ENCODE measurements at places on chromosomes 2 and 18.

DNA sequence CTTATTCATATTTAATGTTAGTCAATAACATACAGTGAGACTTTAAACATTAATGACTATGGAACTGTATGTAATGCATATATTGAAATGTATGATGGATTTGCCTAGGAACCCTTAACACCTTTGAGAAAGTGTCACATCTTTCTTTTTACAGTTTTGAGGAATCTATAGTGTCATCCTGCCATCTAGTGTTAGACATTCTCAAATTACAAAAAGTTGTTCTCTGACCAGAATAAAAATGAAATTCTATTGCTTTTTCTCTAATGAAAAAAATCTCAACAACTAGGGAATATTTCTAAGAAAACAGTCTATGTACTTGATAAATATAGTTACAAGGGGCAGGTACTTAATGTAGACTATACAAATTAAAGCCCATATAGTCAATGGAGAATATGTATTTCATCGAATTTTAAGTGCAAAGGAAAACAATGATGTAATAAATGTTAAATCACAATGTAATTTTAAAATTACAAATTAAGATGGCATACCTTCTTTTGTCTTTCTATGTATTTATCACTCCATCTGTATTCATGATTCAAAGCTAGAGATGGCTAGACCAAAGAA, 5.1 kb upstream of the CALCRL start:
- peak; percentile 23 for DNase-seq

- DNase-seq = no peak
Measured at GRCh38 chr2:15793978-15794377, 146.4 kb upstream of the MYCN start.

DNA sequence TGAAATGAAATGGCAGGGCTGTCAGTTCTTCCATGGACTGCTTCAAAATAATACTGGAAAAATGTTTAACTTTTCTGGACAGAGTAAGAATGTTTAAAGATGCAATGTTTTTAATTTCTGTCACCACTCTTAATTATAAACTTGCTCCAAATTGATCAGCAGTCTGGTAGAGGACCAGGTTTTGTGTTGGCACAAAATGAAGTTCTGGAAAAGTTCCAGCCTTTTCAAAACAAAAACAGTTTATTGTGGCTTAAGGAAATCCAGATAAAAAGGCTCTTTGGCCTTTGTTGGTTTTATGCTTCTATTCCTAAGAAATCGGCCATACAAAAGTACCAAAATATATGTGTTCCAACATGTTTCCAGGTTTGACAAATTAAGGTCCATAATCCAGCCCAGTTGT, 48.8 kb downstream of the PTRHD1 start:
- DNase-seq = no peak

DNA sequence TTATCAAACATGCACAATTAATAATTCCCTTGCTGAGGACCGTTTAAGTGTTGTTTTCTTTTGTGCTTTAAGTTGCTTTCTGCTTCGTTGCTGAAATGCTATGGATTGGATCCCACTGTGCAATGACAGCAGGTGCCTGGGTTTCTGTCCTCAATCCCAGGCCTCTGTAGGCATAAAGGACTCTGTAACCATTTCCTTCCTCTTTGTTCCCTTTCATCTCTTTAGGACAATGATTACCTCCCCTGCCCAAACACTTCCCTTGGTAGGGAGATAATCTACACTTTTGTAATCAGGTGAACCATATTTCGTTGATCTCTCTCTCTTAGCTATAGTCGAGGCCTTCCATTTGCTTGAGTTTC, 58.6 kb upstream of the LYPD6B start:
- no peak for DNase-seq

GRCh38 chr2:112627060-112628040, 18.4 kb upstream of the SLC20A1 start:
- peak; percentile 94 for DNase-seq

DNA sequence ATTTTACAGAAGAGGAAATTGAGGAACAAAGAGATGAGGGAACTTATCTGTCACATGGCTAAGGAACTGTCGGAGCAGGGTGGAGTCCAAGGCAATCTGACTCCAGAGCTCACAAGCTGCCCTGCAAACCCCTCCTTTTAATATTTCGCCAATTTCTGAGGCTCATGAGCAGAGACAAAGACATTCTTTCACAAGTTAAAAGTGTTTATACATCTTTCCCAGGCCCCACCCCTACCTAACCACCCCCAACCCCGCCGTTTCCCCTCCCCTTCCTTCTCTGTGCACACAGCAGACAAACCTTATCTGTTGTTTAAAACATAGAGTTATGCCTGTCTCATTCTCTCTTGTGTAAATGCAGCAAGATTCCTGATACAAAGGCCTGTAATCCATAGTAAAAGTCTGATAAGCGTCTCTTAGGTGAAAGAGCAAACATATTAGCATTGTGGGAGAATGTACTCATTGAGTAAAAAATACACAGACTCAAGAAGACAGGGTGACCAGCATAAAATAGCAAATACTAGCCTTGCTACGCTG, 44.3 kb downstream of the EPHA4 start:
- DNase-seq = no peak

DNA sequence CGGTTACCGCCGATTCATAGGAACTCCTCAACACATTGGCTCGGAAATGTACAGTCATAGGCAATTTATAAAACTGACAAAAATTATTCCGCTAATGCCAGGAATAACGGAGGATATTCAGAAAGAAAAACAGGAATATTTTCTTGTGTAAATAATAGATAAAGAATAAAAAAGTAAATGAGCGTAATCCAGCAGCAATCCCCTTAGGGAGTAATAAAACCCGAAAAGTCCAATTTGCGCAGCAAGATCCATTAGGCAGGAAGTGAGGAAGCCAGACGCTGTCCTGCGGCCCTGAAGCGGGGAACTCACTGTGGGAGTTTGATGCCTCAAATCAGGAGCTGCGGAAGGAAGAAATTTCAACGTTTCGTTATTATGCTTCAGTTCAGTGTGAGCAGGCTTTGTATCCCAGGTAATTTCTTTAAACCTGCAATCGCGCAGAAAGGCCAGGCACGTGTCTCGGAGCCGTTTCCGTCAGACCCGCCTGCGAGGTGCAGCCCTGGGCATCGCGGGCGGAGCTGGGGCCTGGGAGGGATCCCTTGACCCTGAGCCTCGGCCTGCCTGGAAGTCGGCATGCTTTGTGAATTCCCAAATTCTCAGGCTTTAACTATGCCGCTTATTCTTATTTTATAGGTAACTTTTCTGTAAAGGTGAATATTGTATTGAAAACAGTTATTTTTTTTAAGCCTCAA, 180.9 kb upstream of the ALKAL2 start:
- no peak for DNase-seq

DNA sequence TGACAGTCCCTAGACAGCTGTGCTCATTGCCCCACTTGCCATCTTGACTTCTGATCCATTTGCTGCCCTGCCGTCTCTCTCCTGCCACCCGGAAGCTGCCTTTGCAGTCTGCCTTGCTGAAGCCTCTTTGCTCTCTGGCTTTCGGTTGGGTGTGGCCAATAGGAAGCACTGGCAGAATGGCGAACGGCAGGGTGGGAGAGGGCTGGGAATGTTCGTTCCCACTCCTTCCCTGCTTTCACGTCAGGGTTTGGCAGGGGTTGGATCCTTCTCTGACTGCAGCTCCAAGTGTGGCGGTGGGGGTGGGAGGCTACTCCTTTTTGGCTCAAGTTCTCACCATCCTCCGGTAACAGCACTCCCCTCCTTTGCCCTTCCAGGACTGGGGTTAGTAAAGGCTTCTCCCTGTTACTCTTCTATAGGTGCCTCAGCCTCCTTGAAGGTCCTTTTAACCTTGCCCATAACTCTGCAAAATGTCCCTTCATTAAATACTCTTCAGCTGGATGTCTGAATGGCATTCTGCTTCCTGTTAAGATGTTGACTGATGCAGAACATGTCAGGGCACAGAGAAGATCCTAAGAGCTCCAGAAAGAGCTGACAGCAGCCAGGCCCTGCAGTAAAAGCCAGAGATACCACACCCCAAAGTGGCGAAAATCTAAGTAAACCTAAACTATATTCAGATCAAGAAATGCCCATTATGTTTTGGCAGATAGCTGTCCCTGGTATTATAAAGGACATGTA, 299.7 kb downstream of the CDCA7 start:
- DNase-seq = no peak

DNA sequence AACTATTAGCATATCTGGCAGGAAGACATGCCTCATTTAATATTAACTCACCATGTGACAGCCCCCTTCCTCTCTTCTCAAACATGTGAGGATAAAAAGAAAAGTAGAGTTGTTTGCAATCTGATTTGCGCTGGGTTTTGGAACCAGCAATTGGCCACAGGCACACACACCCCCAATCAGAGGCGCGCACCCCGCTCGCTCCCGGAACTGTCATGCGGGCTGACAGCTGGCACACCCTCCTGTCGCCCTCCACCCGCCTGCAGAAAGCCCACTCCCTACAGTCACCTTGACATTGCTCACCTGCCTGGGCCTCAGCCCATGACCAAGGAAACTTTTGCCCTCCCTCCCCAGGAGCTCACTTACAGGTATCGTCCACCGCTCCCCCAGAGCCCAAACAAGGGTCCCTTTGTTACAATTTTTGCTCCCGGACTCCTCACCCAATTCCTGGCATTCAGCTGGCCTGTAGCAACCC, 1.1 kb downstream of the COBLL1 start:
- no peak for DNase-seq

GRCh38 chr2:67322353-67323001, 74.7 kb upstream of the ETAA1 start:
- peak; percentile 71 for DNase-seq

DNA sequence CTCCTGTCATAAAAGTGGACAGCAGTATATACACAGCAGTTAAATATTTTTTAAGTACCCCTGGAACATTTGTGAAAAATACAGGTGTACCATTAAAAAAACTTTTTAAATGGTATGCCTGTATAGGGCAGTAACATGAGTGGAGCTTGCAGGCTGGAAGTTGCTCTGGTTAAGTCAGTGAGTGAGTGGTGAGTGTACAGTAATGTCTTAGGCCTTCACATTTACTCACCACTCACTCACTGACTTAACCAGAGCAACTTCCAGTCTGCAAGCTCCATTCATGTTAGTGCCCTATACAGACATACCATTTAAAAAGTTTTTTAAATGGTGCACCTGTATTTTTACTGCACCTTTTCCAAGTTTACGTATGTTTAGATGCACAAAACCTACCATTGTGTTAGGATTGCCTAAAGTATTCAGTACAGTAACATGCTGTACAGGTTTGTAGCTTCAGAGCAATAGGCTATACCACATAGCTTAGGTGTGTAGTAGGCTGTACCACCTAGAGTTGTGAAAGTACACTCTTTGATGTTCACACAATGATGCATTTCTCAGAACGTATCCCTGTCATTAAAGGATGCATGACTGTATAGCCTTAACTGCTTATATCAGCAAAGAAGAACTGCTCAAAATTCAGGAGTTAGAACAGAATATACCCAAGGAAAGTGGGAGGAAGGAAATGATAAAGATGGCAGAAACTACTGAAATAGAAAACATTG, 112.6 kb downstream of the EHBP1 start:
- peak; percentile 34 for DNase-seq

DNA sequence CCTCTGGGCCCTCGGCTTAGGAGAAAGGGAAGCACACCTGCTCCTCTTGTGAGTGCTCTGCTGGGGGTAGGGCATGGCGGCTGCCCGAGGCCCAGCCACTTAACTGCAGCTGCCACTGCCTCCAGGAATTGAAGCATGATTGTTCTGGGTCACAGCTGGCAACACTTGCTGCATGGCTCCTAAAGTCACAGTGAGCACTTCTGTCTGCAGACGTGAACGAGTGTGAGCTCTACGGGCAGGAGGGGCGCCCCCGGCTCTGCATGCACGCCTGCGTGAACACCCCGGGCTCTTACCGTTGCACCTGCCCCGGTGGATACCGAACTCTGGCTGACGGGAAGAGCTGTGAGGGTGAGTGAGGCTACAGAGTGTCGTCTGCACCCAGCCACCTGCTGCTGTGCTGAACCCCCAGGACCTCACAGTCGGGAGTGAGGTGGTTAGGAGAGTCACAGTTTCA, 44.4 kb downstream of the FBLN7 start:
- no peak for DNase-seq

- DNase-seq = no peak
Measured at GRCh38 chr18:68489013-68489792, 225.7 kb downstream of the TMX3 start.

- DNase-seq = no peak
Measured at GRCh38 chr2:121567452-121567851, 36.8 kb downstream of the RNU4ATAC start.

DNA sequence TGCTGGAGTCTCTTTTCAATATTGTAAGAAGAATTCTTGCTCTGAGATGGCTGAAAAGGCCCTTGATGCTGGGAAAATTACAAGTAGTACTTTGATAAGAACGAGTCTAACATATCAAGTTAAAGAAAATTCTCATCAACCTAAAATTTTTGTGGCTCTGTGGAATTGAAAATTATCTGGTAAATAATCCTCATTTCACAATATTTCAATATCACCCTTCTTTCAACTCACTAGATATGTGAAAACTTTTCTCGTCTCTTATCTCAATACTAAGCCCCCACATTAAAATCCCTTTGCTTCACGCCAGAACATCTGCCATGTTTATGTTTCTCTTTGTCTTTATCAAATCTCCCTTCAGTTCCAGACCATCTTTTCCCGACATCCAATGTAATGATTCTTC, 448.8 kb downstream of the ZNF516 start:
- DNase-seq = no peak

DNA sequence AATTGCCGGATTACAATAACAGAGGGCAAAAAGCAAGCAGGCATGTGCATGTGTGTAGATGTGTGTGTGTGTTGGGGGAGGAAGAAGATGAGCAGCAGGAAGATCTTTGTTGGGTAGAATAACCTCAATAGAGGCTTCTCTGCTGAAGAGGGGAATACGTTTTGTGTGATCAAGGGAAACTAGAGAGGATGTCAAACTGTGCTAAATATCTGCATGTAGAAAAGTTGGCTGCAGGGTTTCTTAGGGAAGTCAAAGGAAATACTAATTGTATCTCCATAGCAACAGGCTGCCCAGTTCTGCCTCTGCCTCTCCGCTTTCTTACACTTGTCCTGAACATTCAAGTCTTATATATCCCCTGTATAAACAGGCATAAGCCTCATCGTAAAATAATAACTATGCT, 190.1 kb upstream of the RND3 start:
- DNase-seq = no peak

- no peak for DNase-seq
Measured at GRCh38 chr18:61308795-61309393, 24.3 kb upstream of the CDH20 start.

- no peak for DNase-seq
Measured at GRCh38 chr2:10309286-10309685, 6.6 kb downstream of the HPCAL1 start.

GRCh38 chr2:10947446-10948187, 35.9 kb downstream of the KCNF1 start:
- DNase-seq = no peak
